ENCODE measurements at places on chromosomes 12 and 14.

DNA sequence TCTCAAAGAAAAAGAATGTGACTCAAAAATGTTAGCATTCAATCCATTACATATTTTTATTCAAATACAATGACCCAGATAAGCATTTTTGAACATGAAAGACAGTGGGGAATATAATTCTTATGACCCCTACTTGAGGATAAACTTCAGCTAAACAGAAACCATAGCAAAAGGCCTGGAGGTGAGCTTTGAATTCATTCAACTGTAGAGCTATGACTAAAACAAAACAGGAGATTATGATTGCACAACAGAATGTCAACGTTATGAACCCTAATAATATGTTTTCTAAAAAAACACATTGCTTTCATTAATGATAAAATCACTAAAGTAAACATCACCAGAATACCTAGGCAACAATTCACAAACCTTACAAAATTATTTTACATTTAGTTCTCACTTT, 27.8 kb downstream of the EFCAB11 start:
- DNase-seq: no peak

DNA sequence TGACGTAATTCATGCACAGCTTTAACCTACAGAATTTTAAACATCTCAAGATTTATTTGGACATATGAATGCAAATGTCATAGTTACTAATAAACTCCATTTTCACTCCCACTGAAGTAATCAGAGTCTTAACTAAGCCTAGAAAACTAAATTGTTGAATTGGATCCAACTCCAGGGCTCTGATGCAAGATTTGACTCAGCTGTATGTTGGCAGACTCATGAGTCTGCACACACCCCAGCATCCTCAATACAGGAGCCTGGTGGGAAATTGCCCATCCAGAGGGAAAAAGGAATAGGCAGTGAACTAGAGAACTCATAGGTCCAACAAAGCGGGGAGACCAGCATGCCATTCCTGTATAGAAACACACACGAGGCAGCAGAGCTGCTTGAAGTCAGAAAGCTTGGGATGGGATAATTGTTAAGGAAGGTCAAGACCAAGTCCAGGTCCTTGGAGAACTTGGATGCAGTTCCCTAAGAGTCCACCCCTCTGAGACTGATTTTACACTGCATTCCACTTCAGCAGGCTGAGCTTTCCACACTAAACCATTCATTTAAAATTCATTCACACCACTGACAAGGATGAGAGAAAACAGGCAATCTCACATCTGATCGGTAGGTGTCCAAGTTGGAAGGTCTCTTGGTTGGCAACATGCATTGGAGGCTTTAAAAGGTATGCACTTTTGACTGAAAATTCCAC, 14.4 kb downstream of the TMTC1 start:
- no peak for DNase-seq

DNA sequence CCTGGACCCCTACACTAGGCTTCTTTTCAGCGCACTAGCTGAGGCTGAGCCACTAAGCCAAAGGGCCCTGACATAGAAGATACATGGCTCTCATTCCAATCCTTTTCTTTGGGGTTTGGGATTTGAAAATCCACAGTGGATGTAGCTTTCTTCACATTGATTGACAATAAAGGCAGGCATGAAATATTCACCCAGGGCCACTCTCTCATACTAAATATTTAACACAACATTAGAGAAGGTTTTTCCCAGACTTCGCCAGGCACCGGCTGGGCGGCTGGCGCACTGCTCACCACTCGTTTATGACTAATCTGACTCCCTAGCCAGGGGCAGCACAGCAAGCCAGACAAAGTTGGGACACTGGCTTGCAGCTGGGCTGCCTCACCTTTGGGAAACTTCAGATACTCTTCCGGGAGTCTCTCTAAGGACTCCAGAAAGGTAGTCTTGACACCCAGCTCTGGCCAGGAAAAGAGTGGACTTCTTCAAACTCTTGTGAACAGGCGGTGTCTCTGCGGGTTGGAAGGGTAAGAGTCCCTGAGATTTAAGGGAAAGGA, 699 bp upstream of the HOXC11 start:
- no peak for DNase-seq

GRCh38 chr12:6766651-6767349, 637 bp downstream of the PTMS start:
- DNase-seq: peak; percentile 58

GRCh38 chr12:88836156-88836555, 255.9 kb upstream of the KITLG start:
- no peak for DNase-seq

GRCh38 chr12:68042212-68042699, 53.0 kb downstream of the IFNG-AS1 start:
- DNase-seq: no peak

DNA sequence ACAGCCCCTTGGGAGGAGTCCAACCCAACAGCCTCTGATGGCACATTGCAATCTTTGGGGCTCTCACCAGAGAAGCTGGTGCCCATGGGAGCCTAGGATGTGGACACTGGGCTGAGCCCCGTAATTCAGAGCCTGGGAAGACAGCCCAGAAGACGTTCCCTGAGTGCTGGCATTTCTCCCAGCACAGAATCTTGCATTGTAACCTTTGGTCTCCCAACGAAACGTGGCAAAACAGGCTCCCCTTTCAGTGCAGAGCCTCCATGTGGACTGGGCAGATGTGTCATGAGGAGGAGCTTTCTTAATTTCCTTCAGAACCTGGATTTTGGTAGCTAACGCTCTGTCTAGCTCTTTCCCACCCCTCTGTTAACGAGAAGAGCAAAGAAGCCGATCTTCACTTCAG, 26.3 kb downstream of the BATF start:
- no peak for DNase-seq

DNA sequence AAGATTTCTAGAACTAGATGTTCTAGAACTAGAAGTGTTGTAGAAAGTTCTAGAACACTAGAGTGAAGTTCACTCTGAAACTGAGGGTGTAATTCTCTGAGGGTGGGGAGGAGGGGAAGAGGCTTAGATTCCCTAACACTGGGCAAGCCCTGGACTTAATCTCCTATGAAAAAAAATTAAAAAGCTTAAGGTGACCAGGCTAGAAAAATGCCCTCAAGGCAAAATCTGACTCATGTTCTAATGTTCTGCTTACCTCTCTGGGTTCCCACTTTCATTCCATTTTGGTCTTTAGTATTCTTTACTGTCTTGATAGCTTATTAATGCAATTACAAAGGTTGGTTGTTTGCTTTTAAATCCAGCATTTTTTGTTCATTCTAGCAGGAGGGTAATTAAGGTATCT, 101.5 kb downstream of the KICS2 start:
- no peak for DNase-seq
